Stimulated activated CD4-positive, alpha-beta T cell treated with anti-CD3 and anti-CD28 coated beads, Interleukin-12 subunit alpha, Interleukin-12 subunit beta, amount 100 ng/mL, for 48 hours (primary cell): ENCODE measurements at places on chromosomes 12 and 14.

DNA sequence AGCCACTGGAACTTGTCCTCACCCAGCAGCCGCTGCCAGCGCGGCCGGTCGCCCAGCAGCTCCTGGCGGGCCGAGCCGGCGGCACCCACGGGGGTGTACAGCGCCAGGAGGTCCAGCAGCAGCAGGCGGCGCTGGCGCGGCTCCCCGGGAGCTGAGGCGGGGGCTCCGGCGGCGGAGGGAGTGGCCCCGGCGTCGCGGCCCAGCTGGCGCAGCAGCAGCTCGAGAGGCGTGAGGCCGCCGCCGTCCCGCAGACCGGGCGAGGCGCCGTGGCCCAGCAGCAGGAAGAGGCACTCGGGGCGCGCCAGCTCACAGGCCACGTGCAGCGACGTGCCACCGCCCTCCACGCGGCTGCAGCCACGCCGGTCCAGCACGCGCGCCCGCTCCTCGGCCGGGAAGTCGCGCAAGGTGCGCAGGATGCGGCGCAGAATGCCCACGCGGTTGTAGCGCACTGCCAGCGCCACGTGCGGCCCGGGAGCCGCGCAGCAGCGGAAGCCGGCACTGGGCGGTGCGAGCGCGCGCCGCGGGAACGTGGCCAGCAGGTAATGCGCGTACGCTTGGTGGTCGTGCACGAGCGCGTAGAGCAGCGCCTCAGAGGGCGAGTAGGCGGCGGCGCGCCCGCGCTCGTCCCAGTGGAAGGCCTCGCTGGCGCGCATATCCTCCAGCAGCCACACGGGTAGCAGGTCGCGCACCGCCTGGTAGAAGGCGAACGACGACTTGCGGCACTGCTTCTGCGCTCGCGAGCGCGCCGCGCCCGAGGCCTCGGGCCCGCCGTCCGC is 2.3 kb downstream of the ANKRD9 start:
- DNase-seq, result no peak

GRCh38 chr12:6839482-6840201 is 1.1 kb upstream of the GNB3 start:
- no peak for DNase-seq

GRCh38 chr14:38203929-38204718 is 3.6 kb upstream of the SSTR1 start:
- no peak for DNase-seq

GRCh38 chr14:71333705-71334104 is 426.4 kb downstream of the PCNX1 start:
- DNase-seq, result no peak

GRCh38 chr12:96658075-96658474 is 168.7 kb downstream of the CFAP54 start:
- no peak for DNase-seq
